Dorsolateral prefrontal cortex (tissue), 122 donors: ENCODE measurements at places on chromosomes 7 and 10.

DNA sequence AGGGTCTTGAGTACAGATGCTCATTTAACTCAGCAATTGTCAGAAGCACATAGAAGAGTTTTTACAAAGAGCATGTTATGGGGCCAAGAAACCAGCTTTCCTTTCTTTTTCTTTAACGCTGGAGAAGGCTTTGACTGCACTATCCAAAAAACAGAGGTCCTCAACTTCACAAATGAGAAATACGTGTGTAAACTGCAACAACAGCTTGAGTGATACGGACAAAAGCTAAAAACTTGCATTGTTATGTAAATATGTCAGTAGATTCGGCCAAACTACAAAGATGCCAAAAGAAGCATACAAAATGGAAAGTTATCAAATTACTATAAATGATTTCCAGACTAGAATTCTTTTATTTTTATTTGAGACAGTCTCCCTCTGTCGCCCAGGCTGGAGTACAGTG lies 62.4 kb upstream of the C10orf90 start:
- no peak for DNase-seq

- no peak for DNase-seq
Observed at GRCh38 chr10:69994262-69994661, 58.4 kb upstream of the MACROH2A2 start.

- no peak for DNase-seq
Observed at GRCh38 chr10:86644794-86645445, 9.4 kb upstream of the OPN4 start.

- peak; percentile 29 for DNase-seq
Observed at GRCh38 chr10:52740913-52741675, 31.5 kb downstream of the MBL2 start.

GRCh38 chr10:89122433-89123051 lies 84.6 kb downstream of the CH25H start:
- no peak for DNase-seq

DNA sequence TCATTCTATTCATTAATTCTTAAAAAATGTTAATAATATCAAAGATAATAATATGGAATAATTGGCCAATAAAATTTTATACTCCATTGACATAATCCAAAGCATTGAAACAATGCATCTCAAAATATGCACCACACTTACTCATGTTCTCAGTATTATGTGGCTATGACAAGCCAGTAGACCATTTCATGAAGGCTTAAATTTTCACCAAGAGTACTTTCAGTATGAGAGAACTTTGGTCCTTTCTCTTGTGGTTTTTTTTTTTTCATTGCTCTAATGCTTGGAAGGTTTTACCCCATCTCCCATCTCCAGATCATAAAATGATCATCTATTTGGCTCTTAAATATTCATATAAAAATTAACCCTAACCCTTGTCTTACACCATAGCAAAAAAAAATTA lies 45.5 kb upstream of the TMEM140 start:
- no peak for DNase-seq

DNA sequence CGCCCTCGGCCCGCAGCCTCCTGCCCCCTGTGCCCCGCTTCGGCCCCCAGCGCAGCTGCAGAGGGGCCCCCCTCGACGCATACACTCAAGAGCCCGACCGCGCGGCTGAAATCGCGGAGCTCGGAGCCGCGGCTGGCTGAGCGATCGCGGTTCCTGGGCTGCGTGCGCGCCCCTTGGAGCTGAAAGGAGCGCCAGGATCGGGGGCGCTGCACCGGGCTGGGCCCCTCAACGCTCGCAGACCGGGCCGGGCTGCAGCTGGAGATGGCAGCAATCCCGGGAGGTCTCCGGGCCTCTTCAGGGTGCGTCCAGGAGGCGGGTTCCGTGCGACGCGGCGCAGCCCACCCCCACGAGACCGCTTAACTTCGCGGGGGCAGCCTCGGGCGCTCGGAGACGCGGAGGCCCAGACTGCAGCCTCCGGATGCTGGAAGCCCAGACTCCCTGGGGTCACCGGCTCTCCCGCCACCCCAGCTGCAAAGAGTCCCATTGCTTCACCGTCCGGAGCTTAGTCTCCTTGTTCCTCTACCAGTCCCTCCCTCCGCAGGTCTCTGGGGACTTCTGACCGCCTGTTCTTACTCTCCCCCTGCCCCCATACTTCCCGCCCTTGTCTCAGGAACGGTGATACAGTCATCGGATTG lies 73.0 kb upstream of the LRRC4 start:
- no peak for DNase-seq

- DNase-seq: no peak
Observed at GRCh38 chr10:47456079-47456785, 27.7 kb downstream of the ANXA8 start.

- DNase-seq: no peak
Observed at GRCh38 chr7:80309971-80310549, 175.4 kb downstream of the GNAI1 start.

- DNase-seq: no peak
Observed at GRCh38 chr10:97361537-97361901, 27.0 kb upstream of the FRAT2 start.

GRCh38 chr10:28954211-28954610 lies 276.9 kb downstream of the BAMBI start:
- no peak for DNase-seq

GRCh38 chr7:138374119-138374693 lies 85.9 kb upstream of the TRIM24 start:
- no peak for DNase-seq

DNA sequence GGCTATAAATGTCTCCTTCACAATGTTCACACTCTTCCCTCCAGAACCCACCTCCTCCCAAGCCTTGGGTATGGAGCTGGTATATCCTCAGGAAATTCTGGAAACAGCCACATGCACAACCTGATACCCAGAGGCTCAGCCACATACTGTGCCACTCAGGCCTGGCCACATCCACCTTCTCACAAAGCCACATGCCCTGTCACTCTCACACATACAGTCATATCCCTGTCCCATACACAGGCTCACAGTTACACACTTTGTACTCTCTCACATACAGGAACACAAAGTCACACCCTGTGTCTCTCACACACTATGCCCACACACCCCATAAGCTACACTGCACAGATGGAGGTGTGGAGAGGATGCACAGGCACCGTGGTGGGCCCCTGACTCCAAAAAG lies 10.1 kb downstream of the KCNIP2 start:
- DNase-seq: no peak

GRCh38 chr7:143514487-143514886 lies 36.8 kb downstream of the TAS2R41 start:
- DNase-seq: no peak

GRCh38 chr7:25850216-25850615 lies 301.8 kb upstream of the NFE2L3 start:
- no peak for DNase-seq

DNA sequence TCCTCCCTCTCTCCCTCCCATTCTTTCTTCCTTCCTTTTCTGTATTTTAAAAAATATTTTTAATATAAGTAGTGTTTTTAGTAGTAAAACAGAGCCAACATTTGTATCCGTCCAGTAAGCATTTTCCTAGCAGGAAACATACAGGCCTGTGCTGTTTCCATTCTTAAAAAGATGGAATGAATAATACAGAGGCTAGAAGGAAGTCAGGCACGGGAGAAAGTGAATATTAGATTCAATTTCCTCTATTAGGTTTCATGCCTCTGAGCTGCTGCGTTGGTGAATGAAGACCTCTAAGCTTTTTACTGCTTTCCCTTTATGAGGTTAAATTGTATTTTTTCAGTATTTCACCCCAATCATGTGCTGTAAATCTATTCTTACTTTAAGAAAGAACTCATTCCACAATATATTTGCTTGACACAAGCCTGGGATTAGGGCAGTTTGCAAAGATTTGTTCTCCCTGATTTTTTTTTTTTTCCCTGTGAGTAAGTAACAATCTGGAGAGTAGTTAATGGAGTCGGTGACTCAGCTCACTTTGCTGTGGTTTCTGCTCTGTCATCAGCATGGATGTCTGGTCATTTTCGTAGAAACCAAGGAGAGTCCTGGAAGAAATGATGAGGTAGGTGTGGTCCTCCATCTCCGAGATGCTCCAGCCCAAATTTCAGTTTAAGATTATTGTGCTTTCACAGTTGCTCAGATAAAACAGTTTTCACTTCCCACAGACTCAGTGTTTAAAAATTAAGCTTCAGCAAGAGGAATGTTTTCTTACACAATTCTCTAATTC lies 76.1 kb upstream of the PITRM1 start:
- DNase-seq: no peak

DNA sequence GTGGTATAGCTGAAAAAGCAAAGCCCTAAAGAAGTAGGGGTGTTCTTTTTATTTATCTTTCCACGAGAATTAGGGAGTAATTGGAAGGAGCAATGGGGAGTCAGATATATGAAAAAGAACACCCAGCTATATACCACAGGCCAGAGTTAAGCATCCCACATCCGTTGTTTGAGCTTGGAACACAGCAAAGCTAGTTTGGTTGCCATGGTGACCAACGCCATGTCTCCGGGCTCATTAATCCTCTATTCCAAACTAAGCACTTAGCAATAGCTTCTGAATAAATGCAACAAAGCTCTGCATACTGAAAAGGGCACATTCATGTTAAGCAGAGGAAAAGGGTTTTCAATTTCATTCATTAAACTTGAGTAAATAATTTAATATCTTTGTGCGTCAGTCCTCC lies 23.5 kb downstream of the ASB4 start:
- no peak for DNase-seq

DNA sequence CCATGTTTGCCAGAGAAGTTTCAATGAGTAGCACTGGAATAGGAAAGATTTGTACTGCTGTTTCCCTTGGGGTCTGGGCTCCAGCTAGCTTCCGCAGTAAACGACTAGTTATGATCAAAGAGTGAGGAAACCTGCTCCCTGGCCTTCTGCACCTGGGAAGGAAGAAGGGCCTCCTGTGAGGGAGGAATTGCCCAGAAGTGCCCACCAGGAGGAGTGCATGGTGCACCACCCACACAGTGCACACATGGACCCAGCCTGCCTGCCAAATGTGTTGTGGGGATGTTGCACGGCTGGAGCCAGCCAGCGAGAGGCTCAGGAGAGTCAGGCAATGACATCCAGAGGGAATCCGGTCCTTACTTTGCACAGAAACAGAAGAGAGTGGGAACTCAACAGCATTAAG lies 27.0 kb upstream of the FAM107B start:
- no peak for DNase-seq

- DNase-seq: no peak
Observed at GRCh38 chr7:155844019-155844453, 31.8 kb upstream of the SHH start.

GRCh38 chr10:28906011-28906411 lies 228.7 kb downstream of the BAMBI start:
- no peak for DNase-seq

- no peak for DNase-seq
Observed at GRCh38 chr10:100894033-100894432, 18.7 kb upstream of the SLF2 start.

- no peak for DNase-seq
Observed at GRCh38 chr7:77606562-77606961, 69.5 kb downstream of the PTPN12 start.

DNA sequence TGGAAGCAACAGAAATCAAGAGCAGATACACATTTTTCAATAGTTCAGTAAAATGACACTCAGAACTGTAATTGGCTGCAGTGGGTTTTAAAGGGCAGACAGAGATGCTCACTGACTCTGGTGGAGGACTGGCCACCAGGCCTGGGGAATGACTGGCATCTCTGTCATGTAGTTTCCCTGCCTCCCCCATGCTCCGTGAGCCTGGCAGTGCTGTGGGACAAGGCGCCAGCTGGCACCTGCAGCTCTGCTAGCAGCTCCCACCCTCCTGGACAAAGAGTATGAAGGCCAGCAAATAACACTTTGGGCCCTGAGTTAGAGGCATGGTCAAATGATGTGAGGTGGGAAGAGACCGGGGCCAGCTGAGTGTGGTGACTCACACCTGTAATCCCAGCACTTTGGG lies 15.0 kb downstream of the TSPAN33 start:
- no peak for DNase-seq

GRCh38 chr10:15518250-15518649 lies 147.2 kb upstream of the FAM171A1 start:
- DNase-seq: no peak

DNA sequence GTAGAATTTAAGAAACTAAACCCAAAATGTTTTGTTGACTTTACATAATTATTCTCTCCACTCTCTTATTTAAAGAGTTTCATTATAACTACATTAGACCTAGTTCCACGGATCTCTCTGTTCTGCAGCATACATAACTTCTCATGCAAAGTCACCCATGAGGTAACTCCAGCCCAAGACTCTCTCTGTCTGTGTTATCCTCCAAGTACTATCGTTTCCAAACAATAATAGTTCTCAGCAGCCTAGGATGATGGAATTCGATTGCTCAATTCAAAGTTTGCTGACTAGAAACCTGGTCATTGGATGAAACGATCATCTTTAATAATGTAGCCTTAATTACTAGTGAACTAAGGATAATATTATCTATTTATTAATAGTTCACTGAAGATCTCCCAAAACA lies 203.1 kb upstream of the PTN start:
- no peak for DNase-seq

DNA sequence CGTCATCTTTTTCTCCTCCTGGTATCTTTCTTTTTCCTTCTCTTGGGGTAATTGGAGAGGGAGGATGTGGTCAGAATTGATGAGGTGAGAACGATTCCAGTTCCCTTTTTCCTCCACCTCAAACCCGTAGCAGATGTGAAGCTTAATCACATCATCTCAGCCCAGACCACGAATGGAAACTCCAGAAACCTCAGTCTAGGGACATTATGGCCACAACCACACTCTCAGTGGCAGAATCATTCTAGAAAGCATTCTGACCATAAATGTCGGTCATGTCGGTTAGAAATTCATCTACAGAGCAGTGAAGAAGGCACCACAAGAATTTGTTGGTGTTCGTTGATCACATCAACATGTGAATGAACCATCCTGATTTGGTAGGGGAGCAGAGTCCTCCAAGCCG lies 78.7 kb downstream of the GATA3 start:
- DNase-seq: no peak

DNA sequence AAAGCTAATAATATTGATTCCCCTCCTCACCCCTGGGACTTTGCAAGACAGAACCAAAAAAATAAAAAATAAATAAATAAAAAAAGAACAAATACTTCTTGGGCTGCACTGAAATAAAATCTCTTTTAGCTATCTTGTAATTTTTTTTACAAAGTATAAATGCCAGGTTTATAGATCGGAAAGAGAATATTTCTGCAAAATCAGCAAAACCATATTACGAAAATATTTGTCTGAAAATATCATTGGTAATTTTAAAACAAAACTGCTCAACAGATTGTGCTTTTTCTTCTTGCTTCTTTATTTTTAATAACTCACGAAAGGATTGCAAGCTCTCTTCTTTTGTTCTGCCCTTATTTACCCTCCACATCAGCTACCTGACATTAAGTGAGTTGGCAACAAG lies 213.3 kb downstream of the PLXDC2 start:
- DNase-seq: no peak
